GM13977 (cell line): ENCODE measurements at places on chromosomes 6 and 20.

- DNase-seq, result no peak
Observed at GRCh38 chr6:64696053-64696452, 1011.0 kb downstream of the EYS start.

DNA sequence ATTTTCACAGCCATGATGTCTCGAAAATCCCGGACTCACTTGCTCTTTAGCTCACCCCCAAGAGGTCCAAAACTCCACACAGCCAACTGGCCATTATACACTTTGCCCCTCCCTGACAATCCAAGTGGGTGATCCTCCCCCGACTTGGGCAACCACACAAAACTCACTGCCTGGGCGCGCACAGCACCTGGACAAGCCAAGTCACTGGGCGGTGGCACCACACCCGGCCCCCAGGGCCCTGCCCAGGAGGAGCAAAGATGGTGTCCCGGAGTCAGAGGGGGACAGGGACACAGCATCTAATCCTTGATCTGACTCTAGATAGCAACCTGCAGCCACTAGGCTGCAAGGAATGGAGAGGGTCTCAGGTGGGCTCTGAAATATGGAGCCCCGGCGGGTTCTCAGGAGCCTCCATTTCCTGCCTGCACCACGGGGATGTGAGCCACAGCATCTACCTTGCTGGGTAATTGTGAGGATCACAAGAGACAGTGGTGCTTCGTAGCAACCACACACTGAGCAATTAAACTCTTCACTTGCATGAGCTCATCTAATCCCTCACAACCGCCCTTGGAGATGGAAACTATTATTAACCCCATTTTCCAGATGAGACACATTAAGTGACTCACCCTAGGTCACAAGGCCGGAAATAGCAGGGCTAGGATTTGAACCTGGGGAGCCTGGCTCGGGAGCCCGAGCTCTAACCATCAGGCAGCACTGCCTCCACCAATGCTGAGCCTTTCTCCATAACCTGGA is 66.6 kb downstream of the BMP7 start:
- no peak for DNase-seq

GRCh38 chr6:156068881-156069280 is 613.2 kb upstream of the NOX3 start:
- no peak for DNase-seq

GRCh38 chr20:14727485-14728150 is 390.2 kb upstream of the FLRT3 start:
- no peak for DNase-seq

DNA sequence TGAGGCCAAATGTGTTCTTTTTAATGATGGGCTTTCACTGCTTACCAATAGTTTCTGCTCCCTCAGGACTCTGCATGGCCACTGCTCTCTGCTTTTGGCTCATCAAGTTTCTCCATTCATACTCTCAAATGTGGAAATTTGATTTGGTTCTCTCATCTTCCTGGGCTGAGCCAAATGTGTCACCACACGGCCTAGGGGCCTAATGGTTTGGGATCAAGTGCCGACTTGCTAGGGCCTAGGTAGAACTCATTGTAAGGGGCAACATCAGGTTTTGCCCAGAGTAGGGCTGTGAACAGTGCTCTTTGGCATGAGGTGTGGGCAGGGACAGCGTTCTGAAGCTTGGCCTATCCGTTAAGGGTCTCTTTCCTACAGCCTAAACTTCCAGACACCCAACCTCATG is 3.9 kb upstream of the MRPS10 start:
- DNase-seq, result no peak

GRCh38 chr6:96104910-96105309 is 89.1 kb downstream of the FUT9 start:
- DNase-seq, result no peak

DNA sequence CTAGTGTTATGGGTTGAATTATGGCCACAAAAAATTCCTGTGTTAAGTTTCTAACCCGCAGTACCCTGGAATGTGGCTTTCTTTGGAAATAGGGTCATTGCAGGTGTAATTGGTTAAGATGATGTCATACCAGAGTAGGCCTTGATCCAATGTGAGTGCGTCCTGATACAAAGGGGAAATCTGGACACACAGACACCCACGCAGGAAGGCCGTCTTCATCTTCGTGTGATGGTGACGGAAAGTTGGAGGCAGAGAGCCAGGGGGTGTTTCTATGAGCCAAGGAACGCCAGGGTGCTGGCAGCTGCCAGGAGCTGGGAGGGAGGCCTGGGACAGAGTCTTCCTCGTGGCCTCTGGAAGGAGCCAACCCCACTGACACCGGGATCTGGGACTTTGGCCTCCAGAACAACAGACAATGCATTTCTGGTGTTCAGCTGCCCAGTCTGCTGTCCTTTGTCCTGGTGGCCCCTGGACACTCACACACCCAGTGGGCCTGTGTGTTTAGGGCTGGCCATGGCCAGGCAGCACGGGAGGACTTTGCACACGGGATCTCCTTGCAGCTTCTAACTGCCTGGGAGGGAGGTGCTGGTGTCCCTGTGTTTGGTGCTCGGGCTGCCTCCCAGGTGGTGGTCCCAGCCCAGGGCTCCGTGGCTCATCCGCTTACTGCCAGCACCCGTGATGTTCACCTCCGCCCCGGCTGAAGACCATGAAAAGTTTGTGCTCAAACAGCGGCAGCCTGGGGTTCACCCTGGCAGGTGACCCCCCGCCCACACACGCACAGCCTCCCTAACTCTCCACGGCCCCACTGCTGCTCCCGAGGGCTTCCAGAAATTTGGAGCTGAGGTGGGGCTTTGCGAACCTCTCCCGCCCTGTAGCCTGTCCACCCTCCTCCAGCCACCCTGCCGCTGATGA is 53.4 kb upstream of the GATA5 start:
- no peak for DNase-seq

GRCh38 chr20:21826976-21827375 is 121.5 kb downstream of the PAX1 start:
- DNase-seq, result no peak

DNA sequence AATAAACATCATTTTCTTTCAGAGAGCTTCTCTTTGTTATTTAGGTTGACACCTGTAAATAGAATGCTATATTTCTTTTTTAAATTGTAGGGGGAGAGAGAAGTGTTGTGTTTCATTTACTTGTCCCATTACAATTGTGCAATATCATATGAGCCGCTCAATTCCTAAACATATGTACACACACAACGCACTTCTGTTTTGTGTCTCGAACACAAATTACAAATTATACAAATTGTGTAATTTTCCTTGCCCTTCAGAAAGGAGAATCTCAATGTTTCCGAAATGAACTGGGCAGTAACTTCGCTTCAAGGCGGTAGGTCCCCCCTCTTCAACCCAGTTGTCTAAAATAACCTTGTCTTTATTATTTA is 2.6 kb upstream of the ABT1 start:
- DNase-seq, result no peak

DNA sequence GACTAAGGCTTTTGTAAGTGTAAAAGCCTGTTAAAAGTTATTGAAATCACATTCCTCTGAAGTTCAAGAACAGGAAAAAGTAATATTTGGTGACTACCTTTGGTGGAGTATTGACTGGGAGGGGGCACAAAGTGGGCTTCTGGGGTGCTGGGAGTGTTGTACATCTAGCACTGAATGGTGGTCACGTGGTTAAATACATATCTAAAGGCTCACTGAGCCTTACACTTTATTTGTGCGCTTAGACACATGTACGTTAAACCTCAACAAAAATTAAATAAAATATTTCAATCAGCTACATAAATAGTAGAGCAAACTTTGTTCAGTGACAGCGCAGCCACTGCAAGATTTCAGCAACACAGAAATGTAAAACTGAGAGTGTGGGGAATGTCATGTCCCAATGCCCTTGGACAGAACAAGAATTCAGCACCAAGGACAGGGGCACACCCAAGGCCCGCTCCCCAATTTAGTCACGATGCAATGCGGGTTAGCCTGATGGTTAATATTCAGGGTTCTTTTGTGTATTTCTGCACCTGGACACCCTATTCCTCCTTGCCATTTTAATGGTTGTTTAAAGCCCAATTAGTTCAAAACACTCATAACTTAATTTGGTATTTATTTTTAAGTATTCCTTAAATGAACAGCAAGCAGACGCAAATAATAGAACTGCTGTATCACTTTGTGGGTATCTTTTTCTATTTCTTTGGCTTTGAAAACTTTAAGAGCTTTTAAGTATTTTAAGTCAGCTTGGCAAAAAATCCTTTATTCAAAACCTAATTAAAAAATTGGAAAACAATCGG is 37.4 kb downstream of the ANGPT4 start:
- DNase-seq, result peak; percentile 46

GRCh38 chr20:4937407-4938319 is 63.6 kb downstream of the SLC23A2 start:
- no peak for DNase-seq

GRCh38 chr20:61735503-61735785 is 330.2 kb downstream of the TAF4 start:
- DNase-seq, result no peak

DNA sequence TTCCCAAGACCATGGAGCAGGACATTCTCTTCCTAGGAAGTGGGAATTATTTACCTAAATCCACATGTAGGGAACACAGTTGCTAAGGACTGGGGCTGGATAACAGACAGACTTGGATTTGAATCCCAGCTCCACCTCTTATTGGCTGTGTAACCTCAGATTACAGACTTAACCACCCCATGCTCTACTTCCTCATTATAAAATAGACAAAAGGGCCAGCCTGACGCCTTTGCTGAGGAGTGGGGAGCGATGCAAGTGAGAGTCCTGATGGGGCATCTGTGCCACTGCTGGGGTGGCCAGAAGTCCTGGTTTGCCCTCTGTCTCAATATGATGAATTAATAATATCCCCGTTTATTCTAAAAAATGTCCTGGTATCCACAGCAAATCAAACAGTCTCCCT is 46.8 kb downstream of the SPATA2 start:
- no peak for DNase-seq

GRCh38 chr6:163585932-163586437 is 171.5 kb downstream of the QKI start:
- no peak for DNase-seq

DNA sequence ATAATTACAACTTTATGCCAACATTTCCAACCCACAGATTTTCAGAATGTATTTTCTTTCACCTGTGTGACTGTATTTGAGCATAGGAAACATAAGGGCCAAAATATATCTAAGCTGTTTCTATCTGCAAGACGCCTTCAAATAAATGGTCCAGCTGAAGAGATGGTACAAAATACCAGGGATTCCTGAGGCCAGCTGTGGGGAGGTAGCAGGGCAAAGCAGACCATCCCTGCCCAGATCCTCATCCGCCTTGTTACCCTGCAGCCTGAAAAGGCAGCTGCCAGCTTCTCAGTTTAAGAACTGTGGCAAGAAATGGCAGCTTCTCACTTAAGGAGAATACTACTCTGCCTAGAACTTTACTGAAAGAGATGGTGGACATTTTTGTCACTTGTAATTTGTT is 143.3 kb downstream of the KHDC1L start:
- no peak for DNase-seq

DNA sequence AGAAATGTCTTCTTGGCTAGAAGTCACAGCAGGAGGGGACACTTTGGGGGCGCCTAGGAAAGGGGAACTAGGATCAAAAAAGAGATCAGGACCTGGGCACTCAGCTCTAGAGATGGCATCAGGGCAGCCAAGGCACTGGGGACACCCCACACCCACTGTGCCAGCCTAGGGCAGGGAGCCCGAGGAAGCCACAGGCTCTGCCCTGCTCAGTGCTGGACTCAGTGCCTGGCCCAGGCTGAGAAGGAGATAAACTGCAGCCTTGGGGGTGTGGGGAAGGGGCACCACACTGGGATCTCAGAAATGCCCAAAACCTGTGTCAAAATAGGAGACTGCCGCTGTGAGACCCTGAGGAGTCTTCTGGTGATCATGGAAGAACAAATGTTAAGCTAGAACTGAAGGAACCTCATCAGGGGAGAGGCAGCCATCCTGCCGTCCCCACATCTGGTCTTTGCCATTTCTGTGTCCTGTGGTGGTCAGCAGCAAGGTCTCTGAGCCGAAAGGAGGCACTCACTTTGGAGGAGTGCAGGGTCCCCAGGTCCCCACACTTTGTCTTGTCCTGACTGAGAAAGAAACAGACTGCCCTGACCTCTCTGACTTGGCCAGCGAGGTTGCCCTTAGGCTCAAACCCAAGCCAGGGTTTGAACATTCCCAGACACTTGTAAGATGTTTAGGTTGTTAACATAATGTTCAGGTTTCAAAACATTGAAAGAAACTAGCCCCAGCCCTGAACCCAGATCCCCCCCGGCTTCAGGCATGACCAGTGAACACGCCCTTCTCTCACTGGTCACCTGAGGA is 2.3 kb downstream of the ARFRP1 start:
- peak; percentile 4 for DNase-seq

DNA sequence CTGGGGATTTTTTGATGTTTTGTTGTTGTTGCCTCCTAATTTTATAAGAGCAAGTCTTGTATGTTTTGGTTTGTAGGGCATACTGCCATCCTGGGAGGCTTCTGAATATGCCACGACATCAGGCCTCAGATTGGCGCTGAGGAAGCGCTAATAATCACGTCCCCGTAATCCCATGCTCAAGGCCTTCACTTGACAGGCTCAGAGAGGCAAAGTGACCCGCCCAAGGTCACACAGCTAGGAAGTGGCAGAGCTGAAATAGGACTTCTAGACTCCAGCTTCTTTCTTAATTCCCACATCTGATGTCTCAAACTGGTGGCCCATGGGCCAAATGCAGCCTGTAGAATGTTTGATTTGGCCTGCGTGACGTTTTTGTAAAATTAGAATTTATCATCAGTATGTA is 73.5 kb upstream of the PTPN1 start:
- DNase-seq, result no peak

GRCh38 chr6:110541701-110542309 is 65.4 kb upstream of the SLC22A16 start:
- no peak for DNase-seq

GRCh38 chr6:92376691-92377090 is 1042.7 kb downstream of the EPHA7 start:
- no peak for DNase-seq

DNA sequence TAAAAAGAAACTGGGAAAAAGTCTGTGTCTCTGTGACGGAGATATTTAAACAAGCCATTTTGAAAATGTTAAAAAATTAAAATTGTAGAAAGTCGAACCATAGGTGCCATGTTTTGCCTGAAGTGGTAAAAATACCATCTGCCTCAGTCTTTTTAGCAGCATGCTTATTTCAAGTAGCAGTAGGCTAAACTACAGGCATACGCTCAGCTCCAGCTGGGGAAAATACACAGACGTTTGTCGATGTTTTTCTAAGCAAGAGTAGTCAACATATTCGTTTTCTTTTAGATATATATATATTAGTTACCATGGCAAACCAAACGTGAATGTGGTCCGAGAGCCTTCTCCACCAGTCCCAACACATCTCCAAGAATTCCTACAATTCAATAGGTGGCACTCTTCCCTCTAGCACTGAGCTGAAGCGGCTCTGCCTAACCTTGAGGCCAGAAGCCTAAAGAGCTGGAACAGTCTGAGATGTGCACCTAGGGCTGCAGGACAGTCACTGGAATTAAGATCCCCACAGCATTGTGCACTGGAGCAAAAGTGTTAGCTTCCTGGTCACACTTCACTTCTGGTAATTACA is 70.2 kb upstream of the BEND3 start:
- DNase-seq, result no peak

GRCh38 chr6:47248446-47248845 is 61.3 kb downstream of the TNFRSF21 start:
- no peak for DNase-seq

DNA sequence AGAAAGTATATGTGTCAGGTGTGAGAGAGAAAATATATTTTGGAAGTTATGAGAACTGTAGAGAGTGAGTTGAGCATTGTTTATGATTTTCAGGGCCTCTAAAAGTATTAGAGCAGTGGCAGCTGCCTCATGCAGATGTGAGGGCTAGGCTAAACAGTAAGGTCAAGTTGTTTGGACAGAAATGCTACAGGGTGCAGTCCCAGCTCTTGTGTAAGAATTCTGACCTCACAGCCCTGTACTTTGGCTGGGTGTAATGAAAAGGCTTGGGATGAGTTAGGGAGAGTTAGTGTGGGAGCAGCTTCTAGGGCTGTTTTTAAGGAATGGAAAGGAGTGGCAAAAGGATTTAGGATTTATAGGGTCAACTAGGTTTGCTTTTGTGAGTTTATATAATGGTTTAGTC is 764.8 kb upstream of the ADGRB3 start:
- no peak for DNase-seq
